ENCODE measurements at places on chromosomes 7 and 10. TPM values are rescaled to one million over a fixed set of nuclear protein-coding genes. Genes with fewer than 3 reads are reported as not detected.

Gene WASHC2A
- total RNA-seq, result 50.9 TPM

Gene PRSS37
- not detected for total RNA-seq

Gene RAB19
- total RNA-seq, result 1.6 TPM

GRCh38 chr10:93152136-93152535 lies 78.4 kb downstream of the CYP26A1 start:
- no peak for DNase-seq

DNA sequence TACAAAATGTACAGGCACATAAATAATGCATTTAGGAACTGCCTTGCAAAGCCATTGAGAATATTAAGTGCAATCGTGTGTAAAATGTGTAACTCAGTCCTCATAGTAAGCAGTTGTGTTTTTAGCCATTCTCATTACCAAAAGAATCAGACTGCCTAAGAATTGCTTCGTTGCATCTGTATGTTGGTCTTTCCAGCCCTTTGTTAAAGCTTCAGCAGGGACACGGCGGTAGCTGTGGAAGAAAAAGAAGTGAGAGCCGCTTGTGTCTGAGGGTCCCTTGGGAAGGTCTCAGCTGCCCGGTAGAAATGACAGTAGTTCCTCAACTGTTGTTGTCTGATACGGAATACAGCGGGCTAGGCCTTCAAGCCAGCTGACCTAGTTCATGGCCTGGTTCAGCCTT lies 22.8 kb upstream of the ACSL5 start:
- DNase-seq, result no peak

GRCh38 chr7:150373049-150373801 lies 4.6 kb downstream of the REPIN1 start:
- DNase-seq, result no peak

GRCh38 chr10:113487154-113487553 lies 65.7 kb upstream of the HABP2 start:
- DNase-seq, result no peak

- no peak for DNase-seq
These were observed 120.6 kb downstream of the CLEC2L start for GRCh38 chr7:139643951-139644585.

DNA sequence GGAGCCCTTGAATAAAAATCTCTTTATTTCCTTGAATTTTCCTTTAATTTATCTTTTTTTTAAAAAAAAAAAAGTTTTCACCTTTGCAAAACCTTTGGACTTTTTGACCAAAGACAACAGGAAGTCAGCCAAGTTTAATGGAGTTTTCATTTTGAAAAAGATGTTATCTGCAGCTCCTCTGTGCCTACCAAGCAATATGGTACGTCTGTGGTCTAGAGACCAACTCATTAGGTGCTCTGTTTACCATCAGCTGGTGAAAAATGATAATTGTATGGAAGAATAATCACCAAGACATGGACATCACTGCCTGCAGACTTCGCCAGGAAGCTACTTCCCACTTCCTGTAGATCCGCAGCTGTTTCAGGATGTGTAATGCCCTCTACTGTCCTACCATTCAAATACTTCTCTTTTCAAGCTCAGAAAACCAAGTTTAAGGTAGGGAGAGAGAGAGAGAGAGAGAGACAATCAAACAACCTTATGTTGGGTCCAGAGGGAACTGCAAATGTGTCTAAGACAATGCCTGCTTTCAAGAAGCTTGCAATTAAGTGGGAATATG lies 18.7 kb downstream of the PLXNA4 start:
- no peak for DNase-seq

GRCh38 chr10:23192712-23193434 lies 761 bp downstream of the PTF1A start:
- DNase-seq, result no peak

DNA sequence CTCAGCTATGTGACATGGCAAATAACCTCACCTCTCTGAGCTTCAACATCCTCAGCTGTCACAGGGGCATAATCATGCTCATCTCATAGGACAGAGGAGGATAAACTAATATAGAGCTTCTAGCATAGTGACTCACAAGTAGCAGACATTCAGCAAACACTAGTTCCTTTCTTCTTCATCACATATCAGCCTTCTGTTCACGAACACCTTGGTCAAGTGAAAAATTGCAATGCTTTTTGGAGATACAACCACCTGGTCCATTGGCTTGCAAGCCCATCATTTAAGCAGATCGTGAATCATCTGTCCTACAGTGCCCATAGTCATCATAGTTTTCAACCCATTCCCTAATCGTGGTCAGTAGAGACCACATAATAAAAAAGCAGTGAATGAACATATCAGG lies 277.9 kb upstream of the YAE1 start:
- no peak for DNase-seq
